ENCODE measurements at places on chromosomes 2 and 18. TPM values are rescaled to one million over a fixed set of nuclear protein-coding genes. Genes with fewer than 3 reads are reported as not detected.

- no peak for DNase-seq
Measured at GRCh38 chr2:61210332-61210981, 48.5 kb downstream of the C2orf74 start.

GPC1 gene
- total RNA-seq = 155 TPM

CD28 gene
- total RNA-seq = not detected

DNA sequence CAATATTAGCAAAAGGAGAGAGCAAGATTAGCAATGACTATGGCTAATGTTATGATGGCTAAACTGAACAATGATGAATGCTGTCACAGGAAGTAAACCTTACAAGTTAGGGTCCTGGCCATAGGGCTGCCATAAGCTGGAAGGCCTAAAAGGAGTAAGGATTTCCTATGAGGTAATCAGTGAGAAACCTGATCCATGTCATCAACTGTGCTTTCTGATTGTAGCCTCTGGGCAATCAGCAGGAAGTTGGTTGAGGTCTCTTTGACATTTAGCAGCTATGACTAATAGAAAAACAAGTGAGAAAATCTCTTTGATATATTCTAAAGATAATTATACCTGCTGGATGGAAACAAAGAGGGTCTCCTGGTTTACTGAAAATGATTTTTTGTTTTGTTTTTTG is 193.0 kb downstream of the RAB3GAP1 start:
- no peak for DNase-seq

GRCh38 chr2:215899141-215900074 is 113.9 kb downstream of the MREG start:
- no peak for DNase-seq

- DNase-seq = no peak
Measured at GRCh38 chr18:35803551-35803950, 168.9 kb upstream of the RMP24 start.

Measured in glutamatergic neuron (in vitro differentiated cells).